Mammary microvascular endothelial cell (primary cell): ENCODE measurements at places on chromosomes 5 and 9. TPM values are rescaled to one million over a fixed set of nuclear protein-coding genes. Genes with fewer than 3 reads are reported as not detected.

The NMUR2 gene
- total RNA-seq = not detected in 2 replicates

The CDH6 gene
- total RNA-seq = 0.05 and 0.20 TPM in 2 replicates

The DNLZ gene
- total RNA-seq = 33.9 and 44.2 TPM in 2 replicates

The PDCD1LG2 gene
- 26.4 and 27.8 TPM in 2 replicates for total RNA-seq

The CATSPER3 gene
- 0.40 TPM in 1 of 2 replicates, not detected in the other for total RNA-seq

The WDR31 gene
- total RNA-seq = 0.79 and 0.80 TPM in 2 replicates

The SPINK6 gene
- not detected in 2 replicates for total RNA-seq

The TLX3 gene
- not detected in 2 replicates for total RNA-seq

The EIF4E1B gene
- not detected in 2 replicates for total RNA-seq

The SUSD3 gene
- 0.07 and 0.10 TPM in 2 replicates for total RNA-seq

The CAVIN4 gene
- 0.94 and 1.2 TPM in 2 replicates for total RNA-seq

The LCN10 gene
- 0.44 TPM in 1 of 2 replicates, not detected in the other for total RNA-seq

The C9orf50 gene
- total RNA-seq = 0.47 TPM in 1 of 2 replicates, not detected in the other

The GLRA1 gene
- not detected in 2 replicates for total RNA-seq

The PRR16 gene
- total RNA-seq = not detected in 2 replicates

The ORM2 gene
- total RNA-seq = not detected in 2 replicates

The CNTFR gene
- total RNA-seq = not detected in 2 replicates

The MORN5 gene
- total RNA-seq = not detected in 2 replicates

The ZNF474 gene
- total RNA-seq = not detected in 2 replicates

The ZFYVE16 gene
- 14.7 and 21.6 TPM in 2 replicates for total RNA-seq

The CD14 gene
- 0.20 and 0.60 TPM in 2 replicates for total RNA-seq

The LECT2 gene
- not detected in 2 replicates for total RNA-seq

The NDOR1 gene
- 13.4 and 16.6 TPM in 2 replicates for total RNA-seq

The PARP8 gene
- total RNA-seq = 0.47 and 0.64 TPM in 2 replicates

The STK32A gene
- total RNA-seq = 0.07 TPM in 1 of 2 replicates, not detected in the other

The GPRIN1 gene
- total RNA-seq = 8.8 and 10.0 TPM in 2 replicates
